Right forelimb (tissue), 1 donor: ENCODE measurements at places on chromosomes 7 and 10.

DNA sequence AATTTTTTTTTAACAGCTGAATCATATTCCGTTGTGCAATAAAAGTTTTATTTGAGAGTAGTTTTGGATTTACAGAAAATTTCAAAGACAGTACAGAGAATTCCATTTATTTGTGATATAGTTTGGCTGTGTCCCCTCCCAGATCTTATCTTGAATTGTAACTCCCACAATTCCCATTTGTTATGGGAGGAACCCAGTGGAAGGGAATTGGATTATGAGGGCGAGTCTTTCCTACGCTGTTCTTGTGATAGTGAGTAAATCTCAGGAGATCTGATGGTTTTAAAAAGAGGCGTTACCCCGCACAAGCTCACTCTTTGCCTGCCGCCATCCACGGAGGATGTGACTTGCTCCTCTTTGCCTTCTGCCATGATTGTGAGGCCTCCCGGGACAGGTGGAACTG lies 228.0 kb upstream of the MAGI2 start:
- no peak for DNase-seq

- no peak for DNase-seq
Measured at GRCh38 chr7:70177166-70177565, 578.9 kb downstream of the AUTS2 start.

- no peak for DNase-seq
Measured at GRCh38 chr7:22617166-22617565, 109.8 kb upstream of the IL6 start.

GRCh38 chr7:132055336-132056120 lies 499.1 kb upstream of the PODXL start:
- DNase-seq = no peak

DNA sequence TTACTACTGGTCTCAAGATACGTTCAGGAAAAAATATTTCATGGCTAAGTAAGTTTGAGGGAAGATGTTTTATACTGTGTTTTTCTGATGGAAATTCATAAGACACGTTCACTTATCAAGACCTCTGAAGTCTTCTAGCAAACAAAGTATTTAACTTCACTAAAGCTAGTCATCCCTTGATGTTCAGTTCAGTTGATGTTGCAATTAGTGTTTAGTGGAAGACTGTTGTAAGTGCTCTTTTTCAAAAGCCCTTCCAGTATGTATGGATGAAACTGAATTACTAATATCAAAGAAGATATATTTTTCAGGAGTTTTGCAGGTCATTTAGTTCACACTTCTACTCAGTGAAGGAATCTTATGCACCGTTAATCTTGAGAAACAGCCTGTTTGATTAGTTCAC lies 25.1 kb downstream of the CUL1 start:
- no peak for DNase-seq
